ENCODE measurements at places on chromosomes 2 and 18.

- DNase-seq, result peak; percentile 75
- no peaks in the 10 kb centered on the region for H3K36me3 ChIP-seq
- peak overlapping the region; percentile 63 for H3K4me3 ChIP-seq
- peak overlapping the region; percentile 82 for H3K27ac ChIP-seq
- H3K4me1 ChIP-seq, result peaks cover 44% of the 10 kb centered on the region
These were observed 1.2 kb downstream of the CABLES1 start for GRCh38 chr18:23136326-23137096.

- H3K27ac ChIP-seq, result no peak overlapping the region
- no peaks in the 10 kb centered on the region for H3K4me1 ChIP-seq
- no peak overlapping the region for H3K4me3 ChIP-seq
These were observed 147.0 kb upstream of the KLHL14 start for GRCh38 chr18:32919799-32920198.

GRCh38 chr2:134109725-134110124, 144.1 kb upstream of the MGAT5 start:
- no peaks in the 10 kb centered on the region for H3K4me1 ChIP-seq
- H3K4me3 ChIP-seq, result no peak overlapping the region
- H3K27me3 ChIP-seq, result no peaks in the 10 kb centered on the region
- no peak overlapping the region for H3K27ac ChIP-seq
- H3K36me3 ChIP-seq, result no peaks in the 10 kb centered on the region

- H3K4me3 ChIP-seq, result no peak overlapping the region
- no peaks in the 10 kb centered on the region for H3K27me3 ChIP-seq
- DNase-seq, result no peak
- H3K4me1 ChIP-seq, result no peaks in the 10 kb centered on the region
- H3K27ac ChIP-seq, result no peak overlapping the region
These were observed 19.9 kb downstream of the IL36B start for GRCh38 chr2:113032737-113033136.

DNA sequence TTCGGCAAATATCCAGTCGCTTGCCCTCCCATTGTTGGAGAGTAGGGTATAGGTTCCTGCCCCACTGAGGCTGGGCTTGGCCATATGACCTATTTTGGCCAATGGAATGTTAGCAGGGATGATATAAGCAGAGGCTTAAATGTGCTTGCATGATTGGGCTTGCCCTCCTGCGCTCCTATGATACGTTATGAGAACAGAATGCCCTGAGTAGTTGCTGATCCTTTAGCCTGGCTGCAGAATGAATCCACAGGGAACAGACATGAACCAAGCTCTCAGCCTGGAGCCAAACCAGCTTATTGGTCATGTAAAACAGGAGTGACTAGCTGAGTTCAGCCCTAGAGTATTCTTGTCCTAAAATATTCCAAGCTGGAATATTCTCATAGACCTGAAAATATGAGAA, 34.8 kb upstream of the IMP4 start:
- H3K27ac ChIP-seq, result no peak overlapping the region
- no peak overlapping the region for H3K4me3 ChIP-seq

DNA sequence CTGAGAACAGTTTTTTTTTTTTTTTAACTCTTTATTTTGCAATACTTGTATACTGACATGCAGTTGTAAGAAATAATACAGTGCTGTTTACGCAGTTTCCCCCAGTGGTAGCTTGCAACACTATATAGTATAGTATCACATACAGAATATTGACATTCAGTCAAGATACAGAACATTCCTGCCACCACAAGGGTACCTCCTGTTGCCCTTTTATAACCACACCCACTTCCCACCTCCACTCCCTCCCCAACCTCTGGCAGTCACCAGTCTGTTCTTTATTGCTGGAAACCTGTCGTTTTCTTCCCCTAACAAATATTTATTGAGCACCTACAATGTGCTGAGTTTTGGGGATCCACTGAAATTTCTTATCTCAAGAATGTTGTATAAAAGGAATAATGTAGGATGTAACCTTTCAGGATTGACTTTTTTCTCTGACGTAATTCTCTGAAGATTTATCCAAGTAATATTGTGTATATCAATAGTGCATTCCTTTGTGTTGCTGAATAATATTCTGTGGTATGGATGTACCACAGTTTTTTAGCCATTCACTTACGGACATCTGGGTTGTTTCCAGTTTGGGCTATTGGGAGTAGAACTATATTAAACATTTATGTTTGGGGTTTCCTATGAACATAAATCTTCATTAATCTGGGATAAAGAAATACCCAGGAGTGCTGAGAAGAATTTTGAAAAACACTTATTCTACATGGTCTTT, 51.4 kb upstream of the EML6 start:
- no peak overlapping the region for H3K4me3 ChIP-seq
- H3K4me1 ChIP-seq, result peaks cover 54% of the 10 kb centered on the region
- H3K36me3 ChIP-seq, result peaks cover 41% of the 10 kb centered on the region
- peak overlapping the region; percentile 90 for H3K27ac ChIP-seq
- no peak for DNase-seq
- no peaks in the 10 kb centered on the region for H3K27me3 ChIP-seq

DNA sequence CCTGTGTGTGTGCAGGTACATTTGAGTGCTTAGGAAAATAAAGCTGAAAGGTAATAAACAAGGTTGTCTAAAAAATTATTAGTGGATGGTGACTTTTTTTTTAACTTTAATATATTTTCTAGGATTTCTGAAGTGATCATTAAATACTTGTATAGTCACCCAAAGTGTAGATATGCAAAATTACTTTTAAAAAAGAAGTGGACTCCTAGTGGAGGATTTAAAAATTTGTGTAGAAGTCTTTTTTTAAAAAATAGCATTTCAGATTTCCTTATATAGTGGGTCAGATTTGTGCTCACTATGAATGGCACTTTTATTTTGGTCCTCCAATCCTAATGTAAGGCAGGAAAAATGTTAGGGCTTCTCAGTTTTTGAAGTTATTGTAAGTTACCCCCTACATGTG, 3.9 kb downstream of the GORASP2 start:
- no peaks in the 10 kb centered on the region for H3K27me3 ChIP-seq
- no peak for DNase-seq
- no peaks in the 10 kb centered on the region for H3K36me3 ChIP-seq
- H3K27ac ChIP-seq, result no peak overlapping the region
- no peak overlapping the region for H3K4me3 ChIP-seq
